Stimulated activated CD8-positive, alpha-beta memory T cell treated with anti-CD3 and anti-CD28 coated beads, Interleukin-4, amount 100 ng/mL, for 1 hour (primary cell): ENCODE measurements at places on chromosomes 2 and 18.

GRCh38 chr2:221514305-221515040, 57.6 kb downstream of the EPHA4 start:
- DNase-seq: no peak

DNA sequence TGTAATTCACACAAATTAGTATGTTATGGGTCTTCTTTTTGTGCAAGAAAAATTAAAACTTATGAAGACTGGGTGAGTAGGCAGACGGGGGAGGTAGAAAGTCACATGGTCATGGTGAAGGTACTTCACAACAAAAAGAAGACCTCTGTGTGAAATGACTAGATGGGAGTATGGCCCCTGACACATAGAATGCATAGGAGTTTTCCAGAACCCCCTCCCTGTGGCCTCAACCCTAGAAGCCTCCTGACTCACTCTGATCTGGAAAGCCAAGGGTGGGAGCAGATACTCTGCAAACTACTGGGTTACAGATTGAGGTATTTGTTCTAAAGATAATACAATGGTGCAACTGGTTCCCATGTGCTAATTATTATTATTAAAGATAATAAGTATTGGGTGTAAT, 23.2 kb downstream of the SATB2 start:
- DNase-seq: no peak

GRCh38 chr2:2721296-2721835, 390.3 kb upstream of the MYT1L start:
- DNase-seq: no peak

GRCh38 chr2:232463701-232464543, 8.0 kb downstream of the ALPI start:
- no peak for DNase-seq

- DNase-seq: no peak
Observed at GRCh38 chr2:45889620-45890370, 238.3 kb downstream of the PRKCE start.

DNA sequence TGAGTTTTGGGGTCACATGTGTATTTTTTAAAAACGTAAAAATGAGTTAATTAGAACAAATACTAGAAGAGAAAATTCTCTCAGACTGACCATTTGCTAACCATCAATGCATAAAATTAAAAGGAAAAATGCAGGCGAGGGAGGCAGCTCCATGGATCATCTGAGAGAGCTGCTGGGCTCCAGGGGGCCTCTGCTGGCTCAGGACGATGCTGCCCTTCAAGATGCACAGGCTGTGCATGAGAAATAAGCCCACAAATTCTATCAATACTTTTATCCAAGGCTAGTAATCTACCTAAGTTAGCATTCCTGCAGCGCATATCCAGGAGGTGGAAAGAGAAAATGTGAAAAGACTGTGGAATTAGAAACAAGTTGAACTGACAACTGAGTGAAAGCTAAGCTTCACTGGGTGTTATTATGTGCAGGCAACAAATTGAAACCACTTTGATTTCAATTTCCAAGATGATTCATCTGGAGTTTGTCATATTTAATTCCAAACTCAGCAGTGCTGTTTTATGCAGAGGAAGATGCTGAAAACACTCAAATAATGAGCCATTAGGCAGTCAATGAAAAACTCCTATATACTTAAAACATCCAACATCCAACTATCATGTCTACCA, 261.1 kb downstream of the NBAS start:
- DNase-seq: no peak

DNA sequence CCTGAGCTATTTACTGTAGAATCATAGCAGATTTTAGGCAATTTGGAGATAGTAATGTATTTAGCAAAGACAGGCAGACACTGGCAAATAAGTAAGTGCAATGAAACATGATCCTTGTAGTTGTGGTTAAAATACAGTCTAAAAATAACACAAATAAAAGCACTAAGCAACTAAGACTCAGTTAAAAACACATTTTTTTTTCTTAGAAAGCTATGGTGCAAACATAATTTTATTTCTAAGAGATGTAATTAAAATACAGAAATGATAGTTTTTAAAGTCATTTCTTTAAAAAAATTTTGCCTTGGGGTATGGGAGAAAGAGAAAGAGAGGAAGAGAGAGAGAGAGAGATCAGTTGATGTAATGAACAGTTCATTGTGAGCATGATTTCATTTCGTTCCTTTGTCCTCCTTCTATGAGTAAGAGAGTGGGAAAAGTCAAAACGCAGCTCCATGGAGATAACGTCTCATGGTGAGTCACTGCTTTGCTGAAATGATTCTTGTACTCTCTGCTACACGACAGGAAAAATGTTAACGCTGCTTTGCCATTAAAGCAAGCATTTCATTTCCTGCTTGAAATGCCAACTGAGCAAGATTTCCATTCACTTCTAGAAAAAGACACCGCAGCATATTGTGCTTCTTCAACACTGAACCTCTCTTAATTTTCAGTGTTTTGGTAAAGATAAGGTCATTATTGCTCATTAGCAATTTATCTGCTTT, 61.3 kb upstream of the PGAP1 start:
- no peak for DNase-seq

- no peak for DNase-seq
Observed at GRCh38 chr2:71003396-71003795, 8.7 kb upstream of the TEX261 start.

DNA sequence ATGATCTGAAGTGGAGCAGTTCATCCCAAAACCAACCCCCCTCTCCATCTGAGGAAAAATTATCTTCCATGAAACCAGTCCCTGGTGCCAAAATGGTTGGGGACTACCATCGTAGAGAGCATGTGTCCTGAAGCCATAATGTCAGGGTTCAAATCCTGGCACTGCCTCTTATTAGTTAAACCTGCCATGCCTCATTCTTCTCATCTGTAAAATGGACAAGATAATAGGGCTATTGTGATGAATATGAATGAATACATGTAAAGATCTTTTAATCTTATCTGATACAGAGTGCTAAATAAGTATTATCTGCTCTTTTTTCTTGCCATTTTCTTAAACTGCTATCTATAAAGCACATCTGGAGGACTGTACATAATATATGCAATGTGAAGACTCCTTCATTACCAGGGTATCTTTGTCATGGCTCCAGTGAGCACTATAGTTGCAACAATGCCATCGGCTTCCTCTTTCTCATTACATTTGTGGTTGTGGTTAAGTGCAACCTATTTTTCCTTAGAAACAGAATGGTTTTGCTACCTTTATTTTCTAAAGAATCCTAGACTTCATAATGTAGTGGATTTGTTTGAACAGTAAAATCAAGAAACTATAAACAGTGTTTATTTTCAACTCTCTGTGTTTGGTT, 27.0 kb downstream of the MFSD6 start:
- DNase-seq: no peak

- DNase-seq: no peak
Observed at GRCh38 chr2:121490584-121491133, 40.0 kb upstream of the RNU4ATAC start.

GRCh38 chr2:122805346-122805745, 1049.9 kb downstream of the TSN start:
- DNase-seq: no peak

- DNase-seq: no peak
Observed at GRCh38 chr18:13397504-13398163, 179.1 kb downstream of the LDLRAD4 start.

DNA sequence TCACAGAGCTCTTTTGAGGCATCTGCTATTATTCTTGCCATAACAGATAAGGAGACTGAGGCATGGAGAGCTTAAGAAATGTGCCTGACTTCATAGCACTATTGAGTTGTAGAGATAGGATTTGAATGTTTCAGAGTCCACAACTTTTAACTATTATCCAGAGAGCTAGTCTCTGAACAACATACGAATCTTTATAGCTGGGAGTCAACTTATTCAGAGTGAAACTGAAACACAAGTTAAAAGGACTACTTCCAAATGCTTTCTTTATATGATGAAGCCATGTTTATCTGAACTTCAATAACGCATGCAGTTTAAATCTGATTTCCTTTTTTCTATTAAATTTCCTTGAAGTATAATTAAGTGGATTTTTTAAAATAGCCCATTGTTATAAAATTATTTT, 268.8 kb downstream of the IKZF2 start:
- no peak for DNase-seq

- no peak for DNase-seq
Observed at GRCh38 chr2:144330951-144331673, 188.8 kb downstream of the ZEB2 start.

GRCh38 chr2:120682654-120683053, 53.0 kb upstream of the GLI2 start:
- no peak for DNase-seq

DNA sequence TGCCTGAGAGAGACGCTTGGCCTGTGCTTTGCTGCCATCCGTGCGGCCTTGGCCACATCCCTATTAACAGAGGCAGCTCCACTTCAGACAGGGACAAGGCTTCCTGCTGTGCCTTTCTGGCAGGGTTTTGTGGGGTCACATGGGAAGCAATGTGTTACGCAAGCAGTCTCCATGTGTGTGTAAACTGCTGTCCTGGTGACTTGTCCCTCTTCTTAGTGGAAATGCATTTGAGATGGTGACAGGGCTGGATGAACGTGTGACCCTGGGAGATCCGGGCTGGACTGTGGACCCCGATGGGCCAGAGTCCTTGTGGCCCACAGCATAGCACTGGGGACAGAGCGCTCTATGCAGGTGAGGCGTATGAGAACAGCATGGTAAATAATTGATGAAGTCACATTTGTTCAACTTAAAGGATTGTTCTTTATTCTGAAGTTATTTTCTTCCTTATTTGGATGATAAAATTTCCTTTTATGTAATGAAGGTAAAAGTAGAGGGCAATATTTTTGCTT, 23.2 kb downstream of the ASB1 start:
- DNase-seq: no peak

GRCh38 chr2:33458248-33458819, 18.1 kb upstream of the RASGRP3 start:
- DNase-seq: no peak

- no peak for DNase-seq
Observed at GRCh38 chr2:27313882-27314645, 5.8 kb upstream of the UCN start.

- no peak for DNase-seq
Observed at GRCh38 chr2:155223781-155224406, 525.4 kb downstream of the KCNJ3 start.

DNA sequence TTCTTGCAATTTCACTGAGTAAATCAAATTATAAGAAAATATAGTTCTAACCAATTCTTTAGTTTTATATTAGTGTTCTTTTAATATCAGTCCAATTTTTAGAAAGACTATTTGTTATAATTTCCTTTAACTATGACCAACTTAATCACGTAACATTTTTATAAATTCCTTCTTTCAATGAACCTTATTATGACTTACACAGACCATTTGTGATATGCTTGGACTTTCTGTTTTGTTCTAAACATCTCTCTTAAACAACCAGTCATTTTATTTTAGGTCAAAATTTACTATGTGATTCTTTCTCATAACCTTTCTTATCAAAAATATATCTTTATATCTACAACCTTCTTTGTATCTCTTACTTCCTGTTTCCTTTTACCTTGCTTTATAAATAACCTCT, 39.5 kb upstream of the DYNAP start:
- no peak for DNase-seq

- no peak for DNase-seq
Observed at GRCh38 chr2:45014016-45014702, 4.9 kb upstream of the SIX2 start.

- no peak for DNase-seq
Observed at GRCh38 chr2:25618676-25619075, 54.7 kb downstream of the DTNB start.

GRCh38 chr2:160411167-160411566, 82.4 kb downstream of the RBMS1 start:
- no peak for DNase-seq

DNA sequence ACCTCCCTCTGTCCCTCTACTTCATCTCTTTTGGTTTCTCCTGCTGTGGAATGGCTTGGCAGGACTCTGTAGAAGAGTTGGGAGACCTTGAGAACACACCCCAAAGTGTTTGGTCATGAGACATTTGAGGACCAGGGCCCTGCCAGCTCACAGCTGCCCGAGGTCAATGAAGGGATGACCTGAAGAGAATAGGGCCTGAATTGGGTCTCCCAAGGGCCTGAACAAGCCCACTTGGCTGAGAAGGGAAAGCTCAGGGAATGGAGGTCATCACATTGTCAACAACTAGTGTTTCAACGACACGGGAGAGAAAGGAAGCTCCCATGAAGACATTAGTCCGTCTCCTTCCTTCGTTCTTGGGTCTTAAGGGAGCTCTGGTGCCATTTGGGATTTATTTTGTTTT, 52.8 kb downstream of the TTC32 start:
- no peak for DNase-seq

GRCh38 chr2:210459880-210460279, 16.7 kb downstream of the LANCL1 start:
- DNase-seq: no peak
